ENCODE measurements at places on chromosomes 2 and 18.
A peak's percentile ranks its signal among the peaks of the same experiment; 100 is the strongest.

- no peak for DNase-seq
Observed at GRCh38 chr18:69495338-69495737, 94.7 kb downstream of the DOK6 start.

GRCh38 chr2:67246791-67247190 is 150.3 kb upstream of the ETAA1 start:
- no peak for DNase-seq

DNA sequence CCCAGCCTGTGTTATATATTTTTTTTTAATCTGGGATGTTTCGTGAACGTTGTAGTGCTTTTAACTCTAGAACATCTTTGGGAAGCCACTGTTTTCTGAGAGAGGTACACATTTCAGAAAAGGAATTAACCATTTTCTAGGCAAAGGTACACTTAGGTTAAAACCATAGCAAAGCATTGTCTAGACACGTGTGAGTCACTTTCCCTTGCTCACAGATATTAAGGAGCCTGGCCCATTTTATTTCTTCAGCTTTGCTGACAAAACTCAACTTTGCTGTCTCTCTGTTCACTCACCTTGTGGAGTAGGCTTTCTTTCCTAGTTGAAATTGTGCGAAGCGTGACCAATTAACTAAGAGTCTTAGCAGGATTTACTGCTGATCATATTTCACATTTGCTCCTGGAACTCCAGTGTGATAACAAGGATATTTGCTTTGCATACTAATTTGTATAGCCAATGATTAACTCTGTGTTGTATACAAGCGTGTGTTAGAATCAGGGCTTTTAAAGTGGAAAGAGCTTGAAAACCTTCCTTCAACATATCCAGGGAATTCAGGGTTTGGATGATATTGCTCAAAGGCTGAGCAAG is 215.0 kb upstream of the AGAP1 start:
- DNase-seq: no peak

DNA sequence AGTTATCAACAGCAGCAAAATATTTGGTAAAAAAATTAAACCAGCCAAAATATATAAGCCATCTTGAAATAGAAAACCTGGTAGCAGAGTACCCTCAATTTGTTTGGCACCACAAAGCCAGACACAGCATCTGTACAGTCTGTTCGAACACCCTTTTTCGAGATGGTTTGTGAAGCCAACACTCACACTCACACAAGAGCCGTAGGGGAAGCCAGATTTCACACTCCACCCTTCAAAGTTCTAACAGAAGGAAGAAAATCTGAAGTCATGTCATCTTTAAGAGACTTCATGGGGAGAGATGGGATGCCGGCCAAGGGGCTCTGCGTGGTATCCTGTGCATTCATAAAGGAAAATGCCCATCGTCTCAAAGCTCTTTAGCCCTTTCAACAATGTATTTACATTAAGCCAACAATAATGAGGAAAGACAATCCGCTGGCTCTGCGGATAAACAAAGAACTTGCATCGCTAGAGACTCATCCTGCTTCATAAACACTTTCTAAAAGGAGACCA is 451.5 kb upstream of the CHST9 start:
- no peak for DNase-seq

- DNase-seq: no peak
Observed at GRCh38 chr2:62526531-62527381, 20.8 kb upstream of the TMEM17 start.

- no peak for DNase-seq
Observed at GRCh38 chr2:229462112-229462511, 191.0 kb upstream of the PID1 start.

- no peak for DNase-seq
Observed at GRCh38 chr2:143935482-143935752, 584.5 kb downstream of the ZEB2 start.

DNA sequence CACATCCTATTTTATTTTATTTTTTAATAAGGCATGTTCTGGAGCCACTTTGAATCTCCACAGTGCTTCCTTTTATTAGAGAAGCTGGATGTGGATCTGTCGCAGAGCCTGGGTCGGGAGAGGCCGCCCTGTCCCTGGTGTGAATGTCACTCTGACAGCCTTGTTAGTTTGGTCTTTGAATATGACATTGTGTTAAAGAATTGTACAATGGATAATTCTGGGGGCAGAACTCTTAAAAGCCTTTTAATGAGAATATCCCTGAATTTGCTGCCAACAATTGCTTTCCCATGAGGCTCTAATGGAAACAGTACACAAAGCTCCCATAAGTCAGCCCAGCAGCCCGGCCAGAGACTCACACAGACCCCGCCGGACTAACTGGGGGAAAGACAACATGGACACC is 82.4 kb downstream of the MTCL1 start:
- DNase-seq: no peak

GRCh38 chr2:84939426-84940087 is 31.4 kb upstream of the KCMF1 start:
- DNase-seq: no peak

DNA sequence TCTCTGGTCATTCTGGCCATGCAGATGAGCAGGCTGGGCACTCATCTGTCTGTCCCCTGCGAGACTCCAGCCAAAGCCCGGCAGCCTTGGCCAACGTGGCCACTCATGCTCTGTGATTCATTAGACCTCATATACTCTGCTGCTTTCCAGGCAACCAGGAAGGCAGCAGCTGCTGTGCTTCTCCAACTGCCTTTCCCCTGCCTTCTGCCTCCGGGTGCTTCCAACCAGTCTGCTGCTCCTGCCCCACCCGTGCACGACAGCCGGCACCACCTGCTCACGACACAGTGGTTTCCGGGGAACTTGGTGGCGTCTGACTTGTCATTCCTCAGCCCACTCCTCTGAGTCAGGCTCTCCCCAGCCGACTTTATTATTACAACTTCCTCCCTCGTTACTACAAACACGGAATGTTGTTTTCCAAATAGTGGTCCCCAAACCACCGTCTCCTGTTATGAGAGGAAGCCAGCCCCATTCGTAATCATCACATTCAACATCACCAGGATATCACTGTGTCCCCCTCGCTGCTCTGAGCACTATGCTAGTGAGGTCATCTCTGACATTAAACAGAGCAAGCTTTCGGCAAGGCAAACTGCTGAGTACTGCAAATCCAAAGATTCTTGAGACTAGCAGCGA is 392.4 kb downstream of the ALK start:
- DNase-seq: peak; percentile 10

GRCh38 chr2:69012310-69013141 is 453 bp upstream of the ANTXR1 start:
- DNase-seq: no peak

DNA sequence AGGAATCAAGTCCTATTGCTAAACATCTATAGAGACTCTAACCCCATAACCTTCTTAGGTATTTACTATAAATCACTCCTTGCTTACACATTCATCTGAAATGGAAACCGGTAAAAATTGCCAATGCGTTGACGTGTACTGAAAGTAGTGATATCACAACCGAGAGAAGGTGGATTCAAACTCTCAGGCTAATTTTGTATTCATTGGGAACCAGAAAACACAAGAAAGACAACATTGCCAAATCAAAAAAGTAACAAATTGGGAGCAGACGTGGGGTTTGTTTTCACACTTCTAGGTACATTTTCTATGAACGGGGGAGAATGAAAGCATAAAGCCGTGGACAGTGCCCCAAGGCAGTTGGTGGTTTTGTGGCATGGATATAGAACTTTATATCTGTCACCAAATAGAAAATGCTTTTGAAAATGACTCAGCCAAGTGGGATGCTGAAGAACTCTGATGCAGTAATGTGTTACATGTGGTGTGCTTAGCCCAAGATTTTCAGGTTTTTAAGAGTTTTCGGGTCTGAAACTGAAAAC is 155.1 kb upstream of the RASGRP3 start:
- DNase-seq: no peak

DNA sequence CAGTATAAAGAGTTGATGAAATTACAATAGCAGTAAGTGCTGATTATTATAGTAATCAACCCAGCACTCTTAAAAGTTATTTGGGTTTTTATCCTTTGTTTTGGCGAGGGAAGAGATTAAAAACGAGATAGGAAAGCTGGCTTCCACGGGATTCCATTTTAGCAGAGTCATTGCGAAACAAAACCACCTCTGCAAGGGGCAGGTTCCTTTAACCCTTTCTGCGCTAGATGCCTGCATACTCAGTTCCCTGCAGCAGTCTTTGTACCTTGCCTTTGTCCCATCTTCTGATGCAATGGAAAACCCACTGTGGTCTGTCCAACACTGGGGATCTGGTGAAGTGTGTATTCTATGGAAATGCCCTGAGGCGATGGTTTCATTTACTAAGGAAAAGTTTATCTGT is 2.7 kb downstream of the YPEL5 start:
- no peak for DNase-seq

DNA sequence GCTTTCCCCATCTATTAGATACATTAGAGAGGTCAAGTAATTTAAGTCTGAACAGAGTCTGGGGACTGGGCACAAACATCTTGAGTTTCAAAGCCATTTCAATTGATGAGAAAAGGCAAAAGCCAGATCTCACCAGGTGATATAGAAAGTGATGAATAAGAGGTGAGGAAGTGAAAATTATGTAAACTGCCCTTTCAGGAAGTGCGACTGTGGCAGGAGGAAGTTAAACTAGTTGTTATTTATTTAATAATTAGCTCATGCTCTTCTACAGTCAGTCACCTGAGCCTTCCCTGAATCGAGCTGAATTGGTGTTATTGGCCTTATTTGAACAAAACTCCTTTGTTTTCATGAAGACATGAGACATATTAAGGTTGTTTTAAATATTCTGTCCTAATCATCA is 115.1 kb downstream of the CDH20 start:
- no peak for DNase-seq

DNA sequence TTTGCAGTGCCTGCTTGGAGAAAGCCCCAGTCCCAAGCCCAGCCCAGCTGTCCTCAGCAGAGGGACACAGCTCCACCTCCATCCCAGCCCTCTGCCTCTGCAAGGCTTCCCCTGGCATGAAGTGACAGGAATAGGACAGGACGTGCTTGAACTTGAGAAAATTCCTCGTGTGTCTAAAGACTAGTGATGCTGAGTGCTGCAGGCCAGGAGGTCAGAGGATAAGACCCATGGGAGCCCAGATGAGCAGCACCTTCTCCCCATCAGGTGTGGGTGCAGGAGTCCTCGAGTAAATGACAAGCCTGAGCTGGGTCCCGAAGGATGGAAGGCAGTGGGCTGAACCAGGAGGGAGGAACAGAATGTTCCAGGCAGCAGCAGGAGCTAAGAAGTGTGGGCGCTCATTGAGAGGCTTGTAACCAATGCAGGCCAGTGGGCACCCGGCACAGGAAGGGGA is 67.8 kb upstream of the UXS1 start:
- no peak for DNase-seq

GRCh38 chr2:180130403-180130802 is 123.3 kb upstream of the CWC22 start:
- no peak for DNase-seq

DNA sequence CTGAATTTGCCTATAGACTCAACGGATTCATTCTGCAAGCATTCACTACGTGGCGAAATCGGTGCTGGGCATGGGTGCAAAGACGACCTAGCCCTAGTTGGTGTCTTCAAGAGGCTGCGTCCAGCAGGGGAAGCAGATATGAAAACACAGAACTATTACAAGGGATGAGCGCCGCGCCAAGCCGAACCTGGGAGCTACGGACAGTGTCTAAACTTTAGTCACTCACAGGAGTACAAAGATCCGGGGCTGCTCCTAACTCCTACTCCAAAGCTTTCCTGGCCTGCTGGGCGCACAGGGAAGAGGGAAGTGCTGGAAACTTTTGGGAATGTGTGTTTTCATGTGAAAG is 732 bp upstream of the ANXA4 start:
- no peak for DNase-seq

Data from activated CD8-positive, alpha-beta memory T cell treated with anti-CD3 and anti-CD28 coated beads for 48 hours (primary cell).